T-helper 1 cell (primary cell): ENCODE measurements at places on chromosomes 4 and X.

DNA sequence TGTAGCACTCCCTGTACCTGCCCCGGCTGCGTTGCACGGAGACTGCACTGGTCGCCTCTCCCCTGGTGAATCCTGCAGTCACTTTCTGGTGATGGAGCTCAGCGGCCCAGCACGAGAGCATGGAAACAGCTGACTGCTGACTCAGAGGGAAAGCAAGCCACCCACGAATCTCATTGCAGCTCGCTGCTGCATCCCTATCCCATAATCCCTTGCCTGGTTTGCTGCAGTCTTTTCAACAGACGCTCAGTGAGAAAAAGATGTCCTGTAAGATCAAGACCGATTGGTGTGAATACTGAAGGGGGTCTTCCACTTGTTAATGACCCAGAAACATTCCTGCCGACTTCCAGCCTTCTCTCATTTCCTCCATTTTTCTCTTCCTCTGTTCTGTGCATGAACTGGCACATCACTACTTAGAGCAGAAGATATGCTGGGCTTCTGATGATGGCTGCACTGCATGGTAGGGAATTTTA lies 52.9 kb downstream of the TRIM2 start:
- no peak for DNase-seq

DNA sequence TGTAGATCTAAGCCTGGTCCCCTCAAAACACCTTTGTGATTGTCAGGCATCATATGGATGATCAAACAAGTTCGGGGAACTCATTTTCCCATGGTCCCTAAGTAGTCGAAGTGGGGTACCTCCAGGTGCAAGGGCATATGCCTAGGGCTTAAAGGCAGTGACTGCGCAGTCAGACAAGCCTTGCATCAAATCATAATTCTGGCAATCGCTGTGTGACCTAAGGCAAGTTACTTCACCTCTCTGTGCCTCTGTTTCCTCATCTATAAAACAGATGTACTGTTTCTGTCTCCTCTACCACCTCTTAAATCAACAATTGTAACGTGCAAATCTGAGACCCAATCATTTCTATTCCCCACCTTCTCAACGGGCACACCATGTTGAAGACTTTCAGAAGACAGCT lies 1.8 kb downstream of the CD99L2 start:
- DNase-seq: no peak

- DNase-seq: no peak
Observed at GRCh38 chr4:88514557-88515511, 8.7 kb downstream of the PYURF start.

GRCh38 chr4:101031971-101032370 lies 315.4 kb downstream of the PPP3CA start:
- no peak for DNase-seq

DNA sequence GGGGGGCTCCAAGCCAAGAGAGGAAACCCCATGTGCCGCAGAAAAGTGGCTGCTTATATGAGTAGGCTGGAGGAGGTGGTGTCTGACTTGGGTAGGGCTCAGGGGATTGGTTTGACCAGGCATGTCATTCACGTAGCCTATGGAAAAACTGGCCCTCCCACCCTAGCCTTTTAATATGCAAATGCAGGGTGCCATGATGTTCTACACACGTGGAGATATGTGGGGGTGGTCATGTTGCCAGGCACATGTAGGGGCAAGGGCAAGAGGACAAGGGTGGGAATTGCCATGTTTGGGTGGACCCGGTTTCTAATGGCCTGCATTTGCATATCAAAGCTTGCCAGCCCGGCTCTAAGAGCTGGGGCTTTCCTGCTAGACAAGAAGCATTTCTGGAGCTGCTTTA lies 86.9 kb upstream of the SHISA3 start:
- no peak for DNase-seq
